ENCODE measurements at places on chromosomes 1 and 21. TPM values are rescaled to one million over a fixed set of nuclear protein-coding genes. Genes with fewer than 3 reads are reported as not detected.

The FMOD gene
- total RNA-seq: 92.4 TPM

The OR2L2 gene
- total RNA-seq: 0.73 TPM

The KPRP gene
- total RNA-seq: not detected

The CCDC185 gene
- total RNA-seq: not detected

- no peaks in the 10 kb centered on the region for H3K36me3 ChIP-seq
- no peaks in the 10 kb centered on the region for H3K4me1 ChIP-seq
- H3K27me3 ChIP-seq: no peaks in the 10 kb centered on the region
- no peak overlapping the region for H3K27ac ChIP-seq
These were observed 599.4 kb upstream of the PBX1 start for GRCh38 chr1:163959622-163960021.

GRCh38 chr1:119516680-119517079, 9.7 kb downstream of the HSD3B1 start:
- H3K4me3 ChIP-seq: no peak overlapping the region
- DNase-seq: no peak
- no peak overlapping the region for H3K27ac ChIP-seq
- H3K27me3 ChIP-seq: no peaks in the 10 kb centered on the region

- no peak overlapping the region for H3K4me3 ChIP-seq
- no peaks in the 10 kb centered on the region for H3K27me3 ChIP-seq
- no peak overlapping the region for H3K27ac ChIP-seq
- no peak for DNase-seq
These were observed 79.7 kb upstream of the ARHGAP29 start for GRCh38 chr1:94316836-94317789.

- H3K27ac ChIP-seq: no peak overlapping the region
- H3K36me3 ChIP-seq: no peaks in the 10 kb centered on the region
- no peaks in the 10 kb centered on the region for H3K4me1 ChIP-seq
- DNase-seq: no peak
- H3K4me3 ChIP-seq: no peak overlapping the region
- no peaks in the 10 kb centered on the region for H3K27me3 ChIP-seq
These were observed 61.4 kb downstream of the KAZN start for GRCh38 chr1:14659913-14660312.

DNA sequence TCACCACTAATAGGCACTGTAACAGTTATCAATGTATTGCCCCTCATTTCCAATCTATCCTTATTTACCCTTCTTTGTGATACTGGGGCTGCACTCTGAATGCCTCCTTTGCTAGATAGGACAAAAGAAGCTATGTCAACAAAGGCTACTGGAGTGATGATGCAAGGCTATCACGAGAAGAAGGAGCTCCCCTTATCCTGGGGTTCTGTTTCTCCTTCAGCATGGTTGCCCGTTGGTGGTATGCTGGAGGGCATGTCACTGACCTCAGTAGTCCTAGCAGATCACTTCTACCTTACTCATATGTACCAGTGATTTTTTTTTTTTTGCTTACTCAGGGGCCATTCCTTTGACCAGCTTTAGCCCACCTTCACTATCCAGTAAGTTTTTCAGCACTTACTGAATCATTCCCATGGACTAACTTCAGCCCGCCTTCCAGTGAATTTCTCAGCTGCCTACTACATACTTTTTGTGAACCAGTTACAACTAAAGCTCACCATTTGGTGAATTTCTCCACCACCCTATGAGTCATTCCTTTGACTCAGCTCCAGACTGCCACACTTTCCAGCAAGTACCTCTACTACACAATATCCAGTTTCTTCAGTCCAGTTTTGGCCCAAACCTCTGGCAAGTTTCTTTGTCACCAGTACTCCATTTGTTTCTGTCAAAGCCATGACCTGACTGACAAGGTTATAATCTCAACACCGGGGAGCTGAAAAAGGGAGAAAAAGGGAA, 944.5 kb downstream of the KCNT2 start:
- H3K27me3 ChIP-seq: no peaks in the 10 kb centered on the region
- no peaks in the 10 kb centered on the region for H3K36me3 ChIP-seq
- H3K4me1 ChIP-seq: no peaks in the 10 kb centered on the region
- no peak overlapping the region for H3K27ac ChIP-seq
- no peak overlapping the region for H3K4me3 ChIP-seq
- no peak for DNase-seq

DNA sequence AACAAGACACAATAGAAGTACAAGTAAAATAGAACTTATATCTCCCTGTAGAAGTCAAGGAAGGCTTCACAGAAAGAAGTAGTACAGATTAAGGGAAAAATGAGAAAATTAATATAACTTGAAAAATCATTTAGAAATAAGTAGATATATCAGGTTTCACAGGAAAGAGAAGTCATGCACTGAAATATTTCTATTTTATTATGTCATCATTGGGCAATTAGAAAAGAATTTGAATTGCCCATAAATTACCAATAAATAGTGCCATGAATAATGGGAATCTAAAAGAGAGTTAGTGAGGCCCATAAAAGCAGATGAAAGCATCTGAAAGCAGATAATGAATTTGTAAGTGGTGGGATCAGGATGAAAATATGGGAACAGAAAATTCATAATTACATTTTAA, 1597.8 kb downstream of the PLA2G4A start:
- H3K4me3 ChIP-seq: no peak overlapping the region
- no peaks in the 10 kb centered on the region for H3K36me3 ChIP-seq
- H3K27me3 ChIP-seq: no peaks in the 10 kb centered on the region
- H3K27ac ChIP-seq: no peak overlapping the region
- no peak for DNase-seq
- H3K4me1 ChIP-seq: no peaks in the 10 kb centered on the region

DNA sequence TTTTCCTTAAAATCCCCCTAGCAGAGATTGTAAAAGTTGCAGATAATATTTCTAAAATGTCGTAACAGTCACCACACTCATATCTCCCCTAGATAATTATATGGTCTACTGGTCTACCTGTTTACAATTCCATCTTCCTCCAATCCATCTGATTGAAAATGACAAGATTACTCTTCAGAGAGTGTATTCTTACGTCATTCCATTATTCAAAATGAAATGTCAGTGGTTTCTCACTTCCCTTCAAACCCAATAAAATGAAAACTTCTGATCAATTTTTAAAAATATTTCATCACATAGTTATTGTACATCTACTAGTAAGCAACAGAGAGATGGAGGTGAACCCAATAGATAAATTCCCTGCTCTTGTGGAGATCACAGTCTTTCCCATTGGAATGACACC, 202.2 kb upstream of the C8B start:
- no peaks in the 10 kb centered on the region for H3K27me3 ChIP-seq
- H3K4me3 ChIP-seq: no peak overlapping the region
- no peaks in the 10 kb centered on the region for H3K4me1 ChIP-seq
- H3K36me3 ChIP-seq: no peaks in the 10 kb centered on the region
- DNase-seq: no peak

DNA sequence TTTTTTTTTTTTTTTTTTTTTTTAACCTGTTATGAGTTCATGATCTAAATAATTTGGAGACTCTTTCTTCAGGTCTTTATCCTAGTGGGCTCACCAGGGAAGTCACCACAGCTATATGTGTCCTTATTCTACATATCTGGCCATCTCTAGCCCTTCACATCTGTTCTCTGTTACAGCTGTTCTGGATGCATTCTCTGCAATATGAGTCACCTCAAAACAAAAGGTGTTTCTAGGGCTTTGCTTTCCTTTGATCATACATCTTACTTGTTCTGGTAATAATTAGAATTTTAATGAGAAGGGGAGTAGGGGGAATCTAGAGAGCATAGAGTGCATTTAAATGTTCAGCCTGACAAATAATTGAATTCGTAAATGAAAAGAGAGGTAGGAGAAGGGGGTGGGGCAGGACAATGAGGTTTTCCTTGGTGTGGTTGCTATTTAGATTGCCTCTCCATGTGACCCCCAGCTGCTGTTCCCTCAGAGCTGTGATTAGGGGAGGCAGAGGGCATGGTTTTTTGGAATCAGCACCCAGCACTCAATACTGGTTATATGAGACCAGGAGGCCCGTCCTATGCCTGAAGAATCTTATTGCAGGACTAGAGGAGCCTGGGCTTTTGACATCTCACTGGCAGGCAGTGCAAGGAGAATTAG, 8.0 kb downstream of the SYT6 start:
- no peak for DNase-seq
- H3K4me1 ChIP-seq: no peaks in the 10 kb centered on the region
- H3K27ac ChIP-seq: no peak overlapping the region
- H3K36me3 ChIP-seq: no peaks in the 10 kb centered on the region

- no peaks in the 10 kb centered on the region for H3K27me3 ChIP-seq
- no peak for DNase-seq
- H3K4me1 ChIP-seq: no peaks in the 10 kb centered on the region
- H3K4me3 ChIP-seq: no peak overlapping the region
- no peaks in the 10 kb centered on the region for H3K36me3 ChIP-seq
These were observed 27.7 kb upstream of the PTGFRN start for GRCh38 chr1:116881879-116882520.

GRCh38 chr1:62481681-62482080, 44.8 kb downstream of the USP1 start:
- H3K27me3 ChIP-seq: no peaks in the 10 kb centered on the region
- H3K4me3 ChIP-seq: no peak overlapping the region
- peaks cover 5% of the 10 kb centered on the region for H3K36me3 ChIP-seq
- no peaks in the 10 kb centered on the region for H3K4me1 ChIP-seq
- DNase-seq: no peak
- no peak overlapping the region for H3K27ac ChIP-seq

GRCh38 chr21:34825948-34826548, 157.3 kb downstream of the CLIC6 start:
- no peaks in the 10 kb centered on the region for H3K36me3 ChIP-seq
- no peak for DNase-seq
- H3K27ac ChIP-seq: peak overlapping the region; percentile 60

DNA sequence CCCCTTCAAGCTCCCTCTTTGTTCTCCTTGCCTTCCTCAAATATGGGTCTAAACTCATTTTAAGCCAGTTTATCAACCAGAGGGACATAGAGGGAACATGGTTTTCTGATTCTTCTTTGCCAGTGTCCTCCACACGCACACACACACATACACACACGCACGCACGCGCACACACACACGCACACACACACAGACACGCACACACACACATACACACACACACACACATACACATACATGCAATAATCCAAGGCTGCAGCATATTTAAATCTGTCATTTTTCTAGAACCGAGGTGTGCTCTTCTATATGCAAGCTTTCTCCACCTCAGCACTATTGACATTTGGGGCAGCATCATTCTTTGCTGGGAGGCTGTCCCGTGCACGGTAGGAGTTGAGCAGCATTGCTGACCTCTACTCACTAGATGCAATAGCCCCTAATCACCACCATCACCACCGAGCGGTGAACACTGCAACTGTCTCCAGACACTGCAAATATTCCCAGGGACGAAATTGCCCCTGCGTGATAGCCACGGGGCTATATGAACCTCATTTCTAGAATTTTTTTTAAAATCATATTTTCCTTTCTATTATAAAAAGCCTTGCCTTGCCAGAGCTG, 8.0 kb downstream of the TNFRSF9 start:
- no peak for DNase-seq
- H3K4me3 ChIP-seq: no peak overlapping the region
- peaks cover 33% of the 10 kb centered on the region for H3K27me3 ChIP-seq
- no peaks in the 10 kb centered on the region for H3K36me3 ChIP-seq
- H3K4me1 ChIP-seq: no peaks in the 10 kb centered on the region

- H3K4me3 ChIP-seq: no peak overlapping the region
- no peaks in the 10 kb centered on the region for H3K36me3 ChIP-seq
- no peaks in the 10 kb centered on the region for H3K27me3 ChIP-seq
- no peak for DNase-seq
- no peak overlapping the region for H3K27ac ChIP-seq
- no peaks in the 10 kb centered on the region for H3K4me1 ChIP-seq
These were observed 8.8 kb upstream of the NLRP3 start for GRCh38 chr1:247407180-247407616.

GRCh38 chr1:193281894-193282293, 95.5 kb upstream of the B3GALT2 start:
- H3K27ac ChIP-seq: no peak overlapping the region
- no peaks in the 10 kb centered on the region for H3K27me3 ChIP-seq
- H3K4me3 ChIP-seq: no peak overlapping the region
- H3K36me3 ChIP-seq: no peaks in the 10 kb centered on the region

GRCh38 chr1:40676501-40676900, 11.0 kb upstream of the RIMS3 start:
- DNase-seq: no peak
- no peaks in the 10 kb centered on the region for H3K27me3 ChIP-seq
- peak overlapping the region; percentile 59 for H3K27ac ChIP-seq
- no peaks in the 10 kb centered on the region for H3K4me1 ChIP-seq

DNA sequence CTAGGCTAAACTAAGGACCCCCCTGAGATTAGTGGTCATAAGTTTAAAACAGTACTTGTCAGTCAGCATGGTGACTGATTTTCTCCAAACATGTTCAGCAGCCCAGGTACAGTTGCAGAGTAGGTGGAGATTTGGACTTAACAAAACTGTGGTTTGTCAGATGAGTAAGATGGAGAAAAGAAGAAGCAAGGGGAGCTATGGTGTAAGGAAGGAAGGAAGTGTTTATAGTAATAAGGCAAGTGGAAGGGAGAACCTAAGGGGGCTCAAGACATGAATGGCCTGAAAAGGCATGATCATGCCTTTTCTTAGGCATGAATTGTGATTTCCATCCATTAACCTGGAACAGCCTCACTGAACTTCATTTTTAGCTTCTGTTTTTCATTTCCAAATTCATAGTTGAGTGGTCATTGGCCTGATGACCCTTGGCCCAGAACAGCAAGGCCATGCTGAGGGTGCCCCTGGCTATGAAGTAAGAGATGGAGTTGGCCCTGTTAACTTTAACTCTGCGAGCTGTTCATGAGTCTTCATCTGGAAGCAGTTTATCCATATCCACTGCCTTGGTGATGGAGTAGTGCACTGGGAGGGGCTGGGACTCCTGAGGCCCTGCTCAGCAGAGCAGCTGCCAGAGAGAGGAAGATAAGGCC, 60.7 kb downstream of the LRRC8D start:
- H3K27ac ChIP-seq: no peak overlapping the region
- H3K27me3 ChIP-seq: no peaks in the 10 kb centered on the region
- H3K4me1 ChIP-seq: no peaks in the 10 kb centered on the region
- H3K36me3 ChIP-seq: no peaks in the 10 kb centered on the region
- no peak overlapping the region for H3K4me3 ChIP-seq

DNA sequence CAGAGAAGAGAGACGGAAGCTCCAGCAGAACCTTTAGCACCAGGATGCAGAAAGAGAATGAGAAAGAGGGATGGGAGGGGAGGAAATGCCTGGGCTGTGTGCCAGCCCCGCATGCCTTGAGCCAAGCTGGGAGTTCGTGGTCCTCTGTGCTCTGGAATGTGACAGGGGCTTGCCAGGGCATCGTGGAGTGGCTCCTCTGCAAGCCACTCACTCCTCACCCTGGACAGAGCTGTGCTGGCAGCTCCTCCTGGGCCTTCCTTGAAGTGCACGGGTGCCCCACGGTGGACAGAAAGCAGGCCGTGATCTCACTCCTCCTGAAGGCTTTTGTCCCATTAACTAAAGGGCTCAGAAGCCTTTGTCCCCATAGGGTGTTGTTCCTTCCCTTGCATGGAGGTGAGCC, 34.8 kb upstream of the PRELP start:
- H3K4me3 ChIP-seq: no peak overlapping the region
- peak overlapping the region; percentile 52 for H3K27ac ChIP-seq
- peak; percentile 81 for DNase-seq

DNA sequence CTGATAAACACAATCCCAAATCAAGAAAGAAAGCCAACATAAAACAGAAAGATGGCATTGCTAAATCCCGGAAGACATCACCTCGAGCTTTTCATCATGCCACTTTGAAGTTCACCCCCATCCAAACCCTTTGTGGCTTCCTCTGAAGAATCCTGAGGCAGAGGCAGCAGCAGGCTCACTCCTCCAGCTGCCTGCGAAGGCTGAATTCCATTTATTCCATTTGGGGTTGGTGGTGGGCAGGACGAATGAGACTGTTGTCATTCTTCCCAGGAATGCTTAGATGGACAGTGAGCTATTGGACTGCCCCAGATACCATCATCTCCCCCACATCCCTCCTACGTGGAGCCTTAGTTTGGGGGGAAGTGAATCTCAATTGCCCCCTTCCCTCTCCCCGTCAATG, 437.5 kb downstream of the SMYD3 start:
- no peak overlapping the region for H3K4me3 ChIP-seq
- no peak overlapping the region for H3K27ac ChIP-seq
- no peaks in the 10 kb centered on the region for H3K27me3 ChIP-seq
- H3K36me3 ChIP-seq: no peaks in the 10 kb centered on the region

Data from breast epithelium (tissue), 4 donors.